Activated CD4-positive, alpha-beta T cell treated with anti-CD3 and anti-CD28 coated beads, Interleukin-2, amount 50 U/mL, for 4 hours (primary cell): ENCODE measurements at places on chromosomes 12 and 14.

GRCh38 chr14:24705840-24706239 is 71.8 kb upstream of the GZMB start:
- DNase-seq = no peak

DNA sequence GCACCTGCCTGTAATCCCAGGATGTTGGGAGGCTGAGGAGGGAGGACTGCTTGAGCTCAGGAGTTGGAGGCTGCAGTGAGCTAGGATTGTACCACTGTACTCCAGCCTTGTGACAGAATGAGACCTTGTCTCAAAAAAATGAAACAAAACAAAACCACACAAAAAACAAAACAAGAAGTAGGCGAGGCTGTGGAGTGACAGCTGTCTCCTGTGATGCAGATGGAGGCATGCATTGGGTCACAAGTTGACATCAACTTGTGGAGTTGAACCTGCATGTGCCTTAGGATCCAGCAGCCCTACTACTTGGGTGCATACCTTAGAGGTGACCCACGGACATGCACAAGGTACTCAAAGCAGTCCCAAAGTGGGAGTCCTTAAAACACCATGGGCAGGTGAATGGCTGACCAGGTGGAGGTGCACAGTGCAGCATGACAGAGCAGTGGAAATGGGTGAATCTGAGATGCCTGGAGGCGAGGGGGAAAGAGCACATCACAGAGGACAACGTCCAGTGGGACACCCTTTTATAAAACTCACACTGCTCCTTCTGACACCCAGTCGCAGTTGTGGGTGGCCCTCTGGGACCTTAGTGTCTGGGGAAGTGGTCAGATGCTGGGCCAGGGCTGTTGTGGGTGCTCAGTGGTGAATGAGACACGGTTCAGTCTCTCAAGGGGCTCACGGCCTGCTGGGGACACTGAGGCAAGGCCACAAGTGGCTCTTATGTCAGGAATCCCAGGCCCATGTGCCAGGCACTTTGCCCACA is 12.7 kb downstream of the PLBD2 start:
- DNase-seq = no peak

GRCh38 chr12:50201987-50202521 is 34.9 kb upstream of the CERS5 start:
- DNase-seq = no peak

DNA sequence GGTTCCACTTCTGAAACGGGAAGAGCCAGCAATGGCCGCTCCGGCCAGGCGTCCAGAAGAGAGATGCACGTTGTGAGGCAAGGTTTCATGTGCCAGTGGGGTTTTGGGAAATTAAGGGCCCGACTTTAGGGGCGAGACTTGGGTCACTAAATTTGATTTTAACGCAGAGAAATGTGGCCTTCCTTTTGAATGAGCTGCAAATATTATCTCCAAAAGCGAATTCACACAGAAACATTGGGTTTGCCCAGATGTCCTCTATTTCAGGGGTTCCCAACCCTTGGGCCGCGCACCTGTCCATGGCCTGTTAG is 2.3 kb upstream of the RNASE4 start:
- no peak for DNase-seq

GRCh38 chr12:83954956-83955601 is 957.5 kb downstream of the SLC6A15 start:
- DNase-seq = no peak

- DNase-seq = no peak
Observed at GRCh38 chr12:68378872-68379606, 46.9 kb upstream of the MDM1 start.

GRCh38 chr12:29316752-29317151 is 64.2 kb downstream of the ERGIC2 start:
- no peak for DNase-seq

- DNase-seq = no peak
Observed at GRCh38 chr12:13428538-13429265, 232.2 kb downstream of the EMP1 start.

DNA sequence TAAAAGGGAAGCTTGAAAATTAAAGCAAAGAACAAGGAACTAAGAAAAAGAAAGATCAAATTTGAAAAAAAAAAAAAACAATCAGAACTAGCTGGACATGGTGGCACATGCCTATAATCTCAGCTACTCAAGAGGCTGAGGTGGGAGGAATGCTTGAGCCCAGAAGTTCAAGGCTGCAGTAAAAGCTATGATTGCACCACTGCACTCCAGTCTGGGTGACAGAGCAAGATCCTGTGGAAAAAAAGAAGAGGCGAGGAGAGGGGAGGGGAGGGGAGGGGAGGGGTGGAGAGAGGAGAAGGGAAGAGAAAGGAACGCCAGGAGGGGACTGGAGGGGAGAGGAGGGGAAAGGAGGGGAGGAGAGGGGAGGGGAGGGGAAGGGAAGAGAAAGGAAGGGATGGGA is 43.0 kb downstream of the EEA1 start:
- no peak for DNase-seq

DNA sequence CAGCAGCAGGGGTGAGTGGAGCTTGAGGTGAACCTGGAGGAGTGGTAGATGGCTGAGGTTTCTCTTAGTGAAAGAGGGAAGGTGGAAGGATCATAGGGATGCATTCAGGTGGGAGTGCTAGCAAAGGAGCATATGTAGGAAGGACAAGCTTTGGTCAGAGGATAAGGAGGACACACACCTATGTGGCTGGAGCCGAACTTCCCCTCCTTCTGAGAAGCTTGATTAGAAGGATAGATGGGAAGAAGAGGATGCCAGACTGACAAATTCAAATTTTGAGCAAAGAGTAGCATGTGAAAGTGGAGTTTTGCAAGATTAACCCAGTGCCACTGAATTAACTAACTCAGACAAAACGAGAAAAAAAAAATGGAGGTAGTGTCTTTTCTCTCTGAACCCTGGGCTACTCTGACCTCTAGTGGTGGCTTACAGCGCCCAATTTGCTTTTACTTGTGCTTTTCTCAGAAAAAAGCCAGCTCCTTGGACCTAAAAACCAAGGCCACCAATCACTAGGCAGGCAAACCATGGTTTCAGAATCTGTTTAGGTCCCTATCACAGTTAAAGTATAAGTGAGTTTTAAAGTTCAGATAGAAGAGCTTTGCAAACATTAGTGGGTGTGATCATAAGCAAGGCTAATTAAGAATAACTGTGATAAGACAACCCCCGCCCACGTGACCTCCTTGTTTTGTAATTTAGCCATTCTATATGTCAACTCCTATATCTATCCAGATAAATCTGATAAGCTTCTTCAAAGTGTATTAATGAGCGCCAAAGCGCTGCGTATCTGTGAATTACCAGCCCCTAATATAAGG is 15.5 kb downstream of the EMP1 start:
- peak; percentile 64 for DNase-seq

DNA sequence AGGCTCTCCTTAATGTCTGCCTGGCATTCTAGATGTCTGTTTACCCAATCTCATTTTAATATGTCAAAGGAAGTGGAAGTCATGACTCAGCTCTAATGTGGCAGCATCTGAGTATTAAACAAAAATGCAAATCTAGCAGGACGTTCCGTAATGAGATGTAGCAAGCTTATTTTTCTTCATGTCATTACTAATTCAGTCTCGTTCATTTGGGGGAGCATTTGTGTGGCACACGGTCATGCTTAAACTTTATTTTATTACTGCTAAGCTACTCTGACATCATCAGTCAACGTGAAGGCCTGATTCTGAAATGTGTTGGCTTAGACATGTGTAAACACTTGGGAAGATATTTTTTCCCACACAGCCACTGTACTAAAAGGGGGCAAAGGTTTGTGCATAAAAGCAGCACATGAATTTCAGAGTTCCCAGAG is 326.7 kb upstream of the TMPO start:
- no peak for DNase-seq

GRCh38 chr12:82523996-82524395 is 162.7 kb upstream of the TMTC2 start:
- DNase-seq = no peak

DNA sequence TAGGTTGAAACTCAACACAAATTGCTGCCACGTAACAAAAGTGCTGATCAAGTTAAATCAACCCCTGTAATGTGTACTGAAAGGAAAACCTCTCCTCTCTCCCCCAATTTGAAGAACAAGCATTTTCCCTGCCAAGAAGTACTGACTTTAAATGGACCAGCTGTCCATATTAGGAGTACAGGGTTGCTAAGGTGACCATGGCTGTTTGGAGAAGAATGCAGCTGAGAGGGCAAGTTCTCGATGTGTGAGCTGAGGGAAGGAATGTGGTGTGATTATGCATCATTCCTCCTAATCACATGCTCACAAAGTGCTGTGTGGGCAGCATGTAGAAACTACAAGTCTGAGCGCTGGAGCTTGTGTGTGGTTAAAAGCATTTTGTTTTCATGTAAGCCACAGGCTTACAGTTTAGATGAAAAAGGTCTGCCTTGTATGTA is 50.9 kb upstream of the CCT2 start:
- DNase-seq = no peak
